Spleen (tissue), 13 donors: ENCODE measurements at places on chromosomes 3 and 15. TPM values are rescaled to one million over a fixed set of nuclear protein-coding genes. Genes with fewer than 3 reads are reported as not detected.

- no peaks in the 10 kb centered on the region for H3K36me3 ChIP-seq
- H3K27ac ChIP-seq, result no peak overlapping the region
- H3K4me1 ChIP-seq, result peaks cover 28% of the 10 kb centered on the region
Measured at GRCh38 chr3:30199096-30199759, 407.2 kb upstream of the TGFBR2 start.

Gene TSC22D2
- total RNA-seq, result 25.9 TPM

- no peaks in the 10 kb centered on the region for H3K36me3 ChIP-seq
- H3K4me1 ChIP-seq, result no peaks in the 10 kb centered on the region
- H3K27me3 ChIP-seq, result no peaks in the 10 kb centered on the region
- no peak overlapping the region for H3K27ac ChIP-seq
- no peak for DNase-seq
- H3K4me3 ChIP-seq, result no peak overlapping the region
Measured at GRCh38 chr3:31356941-31357340, 175.8 kb upstream of the STT3B start.

DNA sequence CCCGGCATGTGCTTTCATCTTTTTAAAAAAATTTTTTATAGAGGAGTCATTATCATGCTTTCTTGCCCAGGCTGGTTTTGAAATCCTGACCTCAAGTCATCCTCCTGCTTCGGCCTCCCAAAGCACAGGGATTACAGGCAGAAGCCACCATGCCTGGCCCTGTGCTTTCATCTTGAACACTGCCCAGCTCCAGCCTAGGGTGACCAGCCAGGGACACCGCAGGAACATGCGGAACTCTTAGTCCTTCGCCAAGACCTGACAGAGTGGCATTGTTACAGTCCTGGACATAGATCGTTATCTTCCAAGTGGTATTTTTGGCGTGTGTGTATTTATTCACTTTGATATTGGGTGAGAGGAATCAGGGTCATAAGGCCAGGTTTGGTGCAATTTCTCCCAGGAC lies 7.9 kb upstream of the FURIN start:
- no peaks in the 10 kb centered on the region for H3K27me3 ChIP-seq
- H3K4me1 ChIP-seq, result peaks cover 26% of the 10 kb centered on the region
- no peak overlapping the region for H3K27ac ChIP-seq
- no peak overlapping the region for H3K4me3 ChIP-seq
- H3K36me3 ChIP-seq, result no peaks in the 10 kb centered on the region
- DNase-seq, result no peak

Gene UBA5
- total RNA-seq, result 37.3 TPM

- H3K27ac ChIP-seq, result no peak overlapping the region
- H3K27me3 ChIP-seq, result no peaks in the 10 kb centered on the region
- H3K4me1 ChIP-seq, result peaks cover 15% of the 10 kb centered on the region
- no peak overlapping the region for H3K4me3 ChIP-seq
Measured at GRCh38 chr3:15108082-15108545, 9.2 kb upstream of the RBSN start.

- H3K36me3 ChIP-seq, result no peaks in the 10 kb centered on the region
- no peak for DNase-seq
- H3K4me1 ChIP-seq, result no peaks in the 10 kb centered on the region
- no peak overlapping the region for H3K27ac ChIP-seq
Measured at GRCh38 chr3:189368384-189368783, 196.6 kb downstream of the TPRG1 start.

GRCh38 chr3:45362758-45363157 lies 25.6 kb upstream of the LARS2 start:
- DNase-seq, result no peak
- no peaks in the 10 kb centered on the region for H3K4me1 ChIP-seq
- no peak overlapping the region for H3K27ac ChIP-seq
- no peak overlapping the region for H3K4me3 ChIP-seq
- no peaks in the 10 kb centered on the region for H3K36me3 ChIP-seq
- H3K27me3 ChIP-seq, result no peaks in the 10 kb centered on the region

Gene TTLL13
- total RNA-seq, result 0.22 TPM

Gene C3orf85
- total RNA-seq, result not detected

- H3K36me3 ChIP-seq, result no peaks in the 10 kb centered on the region
- no peaks in the 10 kb centered on the region for H3K27me3 ChIP-seq
- no peak overlapping the region for H3K4me3 ChIP-seq
- no peak overlapping the region for H3K27ac ChIP-seq
- no peak for DNase-seq
Measured at GRCh38 chr3:65265942-65266590, 578.3 kb upstream of the ADAMTS9 start.

DNA sequence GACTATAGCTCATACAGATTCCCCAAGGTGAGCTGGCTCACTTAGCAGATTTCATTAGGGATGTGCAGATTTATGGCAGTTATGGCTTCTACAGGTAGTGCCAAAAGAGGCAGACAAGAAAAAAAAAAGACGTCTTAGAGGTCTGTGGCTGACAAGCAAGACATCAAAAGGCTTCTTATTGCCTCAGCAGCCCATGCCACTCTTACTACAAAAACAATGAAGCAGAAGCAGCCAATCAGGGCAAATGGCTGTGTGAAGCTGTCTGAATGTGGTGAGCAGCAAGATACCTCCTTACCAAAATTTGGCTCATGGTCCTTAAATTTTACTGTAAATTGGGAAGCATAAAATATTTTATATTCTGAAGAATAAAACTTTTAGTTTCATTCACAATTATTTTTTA lies 557.5 kb upstream of the GOLIM4 start:
- no peaks in the 10 kb centered on the region for H3K4me1 ChIP-seq
- H3K4me3 ChIP-seq, result no peak overlapping the region
- H3K27me3 ChIP-seq, result no peaks in the 10 kb centered on the region

- no peaks in the 10 kb centered on the region for H3K36me3 ChIP-seq
- H3K27me3 ChIP-seq, result no peaks in the 10 kb centered on the region
- no peak overlapping the region for H3K4me3 ChIP-seq
- no peaks in the 10 kb centered on the region for H3K4me1 ChIP-seq
Measured at GRCh38 chr3:97957617-97958311, 14.5 kb downstream of the RIOX2 start.

Gene GPR149
- total RNA-seq, result not detected

GRCh38 chr3:170560717-170561382 lies 25.0 kb downstream of the SLC7A14 start:
- H3K4me3 ChIP-seq, result no peak overlapping the region
- no peak overlapping the region for H3K27ac ChIP-seq
- H3K36me3 ChIP-seq, result no peaks in the 10 kb centered on the region
- DNase-seq, result no peak
- no peaks in the 10 kb centered on the region for H3K27me3 ChIP-seq

DNA sequence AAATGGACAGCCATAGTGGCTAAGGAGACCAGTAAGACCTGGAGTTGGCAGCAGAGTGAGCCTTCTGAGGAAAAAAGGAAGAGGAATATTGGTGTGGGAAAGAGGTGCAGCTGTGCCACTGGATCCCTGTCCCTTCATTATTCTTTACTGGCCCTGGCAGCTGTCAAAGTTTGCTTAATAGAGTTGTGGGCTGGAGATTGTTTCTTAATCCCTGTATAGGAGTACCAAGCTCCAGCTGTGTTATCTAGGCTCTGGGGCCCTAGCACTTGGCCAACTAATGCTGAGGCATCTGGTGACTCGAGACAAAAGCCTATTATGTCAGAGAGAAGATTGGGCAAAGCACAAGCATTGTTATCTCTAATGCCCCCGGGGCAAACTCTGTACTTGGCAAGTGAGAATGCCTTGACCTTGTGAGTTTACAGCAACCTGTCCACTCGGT lies 61.4 kb downstream of the ZNF609 start:
- H3K36me3 ChIP-seq, result no peaks in the 10 kb centered on the region
- peaks cover 46% of the 10 kb centered on the region for H3K4me1 ChIP-seq
- H3K27ac ChIP-seq, result no peak overlapping the region
- H3K4me3 ChIP-seq, result no peak overlapping the region
- H3K27me3 ChIP-seq, result no peaks in the 10 kb centered on the region
- no peak for DNase-seq

Gene MYO9A
- 70.5 TPM for total RNA-seq

Gene C3orf22
- total RNA-seq, result not detected

Gene CELSR3
- total RNA-seq, result 1.5 TPM

GRCh38 chr3:197718891-197719290 lies 17.8 kb downstream of the RUBCN start:
- no peak overlapping the region for H3K27ac ChIP-seq
- H3K36me3 ChIP-seq, result peaks cover 56% of the 10 kb centered on the region
- no peak overlapping the region for H3K4me3 ChIP-seq
- H3K4me1 ChIP-seq, result no peaks in the 10 kb centered on the region
- DNase-seq, result no peak
- no peaks in the 10 kb centered on the region for H3K27me3 ChIP-seq

DNA sequence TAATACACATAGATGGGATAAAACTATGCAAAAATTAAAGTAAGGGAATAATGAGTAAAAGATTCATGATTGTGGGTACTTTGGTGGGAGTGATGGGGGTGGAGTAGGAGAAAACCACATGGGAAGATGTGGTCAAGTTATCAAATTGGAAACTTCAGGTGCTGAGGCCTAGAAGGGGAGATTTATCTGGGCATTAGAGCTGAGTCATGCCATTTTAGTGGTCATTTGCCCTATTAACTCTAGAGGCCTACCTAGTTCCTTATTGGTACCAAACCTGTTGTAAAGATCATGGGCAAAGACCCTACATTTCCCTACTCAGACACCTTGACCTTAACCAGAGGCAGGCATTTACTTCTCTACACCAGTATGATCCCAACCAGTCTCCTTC lies 125.9 kb upstream of the BCL6 start:
- no peaks in the 10 kb centered on the region for H3K4me1 ChIP-seq
- H3K27ac ChIP-seq, result no peak overlapping the region
- H3K4me3 ChIP-seq, result no peak overlapping the region
- no peaks in the 10 kb centered on the region for H3K27me3 ChIP-seq
- DNase-seq, result no peak

Gene PRC1
- 37.9 TPM for total RNA-seq

DNA sequence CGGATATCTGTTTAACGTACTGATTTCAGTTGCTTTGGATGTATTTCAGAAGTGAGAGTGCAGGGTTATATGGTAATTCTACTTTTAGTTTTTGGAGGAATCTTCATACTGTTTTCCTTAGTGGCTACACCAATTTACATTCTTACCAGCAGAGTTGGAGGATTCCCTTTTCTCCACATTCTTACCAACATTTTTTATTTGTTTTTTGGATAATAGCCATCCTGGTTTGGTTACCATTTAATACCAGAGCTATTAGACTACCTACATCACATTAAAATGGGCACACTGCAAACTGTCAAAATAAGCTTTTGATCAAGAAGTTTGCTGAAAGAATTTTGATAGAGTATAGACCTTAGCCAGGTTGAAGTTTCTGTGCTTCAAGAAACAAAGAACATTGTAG lies 217.2 kb upstream of the CFAP20DC start:
- peaks cover 9% of the 10 kb centered on the region for H3K4me1 ChIP-seq
- no peak for DNase-seq
- no peaks in the 10 kb centered on the region for H3K27me3 ChIP-seq
- H3K4me3 ChIP-seq, result no peak overlapping the region
- no peak overlapping the region for H3K27ac ChIP-seq

Gene RYR3
- total RNA-seq, result 5.9 TPM

- H3K4me1 ChIP-seq, result no peaks in the 10 kb centered on the region
- DNase-seq, result no peak
- H3K27ac ChIP-seq, result no peak overlapping the region
- H3K27me3 ChIP-seq, result no peaks in the 10 kb centered on the region
- H3K4me3 ChIP-seq, result no peak overlapping the region
Measured at GRCh38 chr3:63514678-63515077, 137.8 kb upstream of the SNTN start.

Gene MEX3B
- total RNA-seq, result 1.1 TPM

DNA sequence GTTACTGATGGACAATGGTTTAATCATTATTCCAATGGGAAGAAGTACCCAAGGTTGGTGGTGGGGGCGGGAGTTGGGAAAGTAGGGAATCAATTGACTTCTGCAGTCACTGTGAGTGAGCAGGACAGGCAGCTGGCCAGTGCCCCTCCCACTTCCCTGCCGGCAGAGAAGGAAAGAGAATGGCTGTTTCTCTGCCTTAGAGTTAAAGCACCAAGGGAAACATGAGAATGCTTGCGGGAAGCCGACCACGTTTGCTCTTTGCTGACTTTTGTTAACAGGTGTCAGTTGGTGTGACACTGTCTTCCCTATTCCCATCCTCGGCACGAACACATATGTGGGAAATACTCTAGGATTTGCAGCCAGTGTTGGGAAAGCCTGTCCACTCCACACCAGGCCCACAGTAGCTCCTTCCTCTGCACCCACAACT lies 33.5 kb upstream of the MFSD1 start:
- H3K4me1 ChIP-seq, result peaks cover 11% of the 10 kb centered on the region
- DNase-seq, result no peak
- H3K36me3 ChIP-seq, result no peaks in the 10 kb centered on the region
- no peaks in the 10 kb centered on the region for H3K27me3 ChIP-seq

- H3K27me3 ChIP-seq, result no peaks in the 10 kb centered on the region
- peaks cover 16% of the 10 kb centered on the region for H3K4me1 ChIP-seq
- no peaks in the 10 kb centered on the region for H3K36me3 ChIP-seq
Measured at GRCh38 chr15:82937712-82938058, 14.8 kb downstream of the HOMER2 start.

DNA sequence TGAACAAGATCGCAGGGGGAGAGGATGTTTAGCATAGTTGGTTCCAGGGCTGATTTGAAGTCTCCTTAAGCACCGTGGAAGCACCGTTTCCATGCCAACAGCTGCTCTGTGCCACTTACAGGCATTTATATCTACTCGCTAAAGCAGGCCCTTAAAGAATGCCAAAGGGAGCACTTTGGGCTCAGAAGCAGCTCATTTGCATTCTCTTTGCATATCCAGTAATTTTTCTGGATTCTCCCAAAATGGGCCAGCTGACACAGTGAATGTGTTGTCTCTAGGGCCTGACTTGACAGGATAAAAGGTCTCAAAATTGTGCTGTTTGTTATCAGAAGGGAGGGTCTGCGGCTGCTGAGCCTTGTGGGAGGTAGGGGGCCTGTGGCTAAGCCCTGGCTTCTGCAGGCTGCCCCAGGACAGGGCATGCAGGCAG lies 138.6 kb downstream of the FBLN2 start:
- H3K27me3 ChIP-seq, result peaks cover 18% of the 10 kb centered on the region
- no peak for DNase-seq
- H3K27ac ChIP-seq, result no peak overlapping the region
- H3K36me3 ChIP-seq, result no peaks in the 10 kb centered on the region

Gene CORO2B
- 4.5 TPM for total RNA-seq

DNA sequence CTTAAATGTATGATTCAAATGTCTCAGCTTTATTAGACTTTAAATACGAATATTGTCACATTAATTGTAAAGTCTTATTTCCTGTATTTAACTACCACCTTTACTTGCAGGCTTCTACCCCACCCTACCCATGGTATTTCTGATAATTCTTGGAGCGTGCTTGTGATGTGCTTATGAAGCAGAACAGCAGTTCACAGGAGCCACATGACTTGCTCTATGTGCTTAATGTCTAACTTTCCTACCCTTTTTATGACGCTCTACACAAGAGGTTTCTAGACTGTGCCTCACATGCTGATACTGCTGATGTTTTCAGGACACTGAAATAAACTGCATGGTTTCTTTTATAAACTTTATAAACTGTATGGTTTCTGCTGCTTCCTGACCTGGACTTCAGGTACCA lies 553.5 kb upstream of the CCDC54 start:
- DNase-seq, result no peak
- H3K4me3 ChIP-seq, result no peak overlapping the region
- no peaks in the 10 kb centered on the region for H3K27me3 ChIP-seq
- H3K27ac ChIP-seq, result no peak overlapping the region
- no peaks in the 10 kb centered on the region for H3K4me1 ChIP-seq
- no peaks in the 10 kb centered on the region for H3K36me3 ChIP-seq
